ENCODE measurements at places on chromosomes 12 and 14.

DNA sequence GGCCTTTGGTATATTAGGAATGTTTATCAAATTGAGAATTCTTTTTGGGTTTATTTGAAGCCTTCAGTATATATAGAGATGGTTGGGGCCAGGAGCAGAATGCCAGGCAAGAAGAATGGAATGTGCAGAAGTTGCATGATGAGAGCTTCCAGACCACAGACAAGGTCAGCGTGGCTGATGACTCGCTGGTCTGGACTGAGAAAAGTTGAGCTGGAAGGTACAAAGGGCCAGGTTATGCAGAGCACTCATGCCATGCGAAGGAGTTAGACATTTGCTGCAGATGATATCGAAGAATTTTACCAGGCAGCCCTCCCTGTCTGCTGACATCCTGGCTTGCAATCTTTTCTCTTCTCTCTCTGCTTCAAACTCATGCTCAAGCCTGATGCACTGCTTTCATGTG is 196.2 kb upstream of the ARHGAP5 start:
- DNase-seq = no peak

DNA sequence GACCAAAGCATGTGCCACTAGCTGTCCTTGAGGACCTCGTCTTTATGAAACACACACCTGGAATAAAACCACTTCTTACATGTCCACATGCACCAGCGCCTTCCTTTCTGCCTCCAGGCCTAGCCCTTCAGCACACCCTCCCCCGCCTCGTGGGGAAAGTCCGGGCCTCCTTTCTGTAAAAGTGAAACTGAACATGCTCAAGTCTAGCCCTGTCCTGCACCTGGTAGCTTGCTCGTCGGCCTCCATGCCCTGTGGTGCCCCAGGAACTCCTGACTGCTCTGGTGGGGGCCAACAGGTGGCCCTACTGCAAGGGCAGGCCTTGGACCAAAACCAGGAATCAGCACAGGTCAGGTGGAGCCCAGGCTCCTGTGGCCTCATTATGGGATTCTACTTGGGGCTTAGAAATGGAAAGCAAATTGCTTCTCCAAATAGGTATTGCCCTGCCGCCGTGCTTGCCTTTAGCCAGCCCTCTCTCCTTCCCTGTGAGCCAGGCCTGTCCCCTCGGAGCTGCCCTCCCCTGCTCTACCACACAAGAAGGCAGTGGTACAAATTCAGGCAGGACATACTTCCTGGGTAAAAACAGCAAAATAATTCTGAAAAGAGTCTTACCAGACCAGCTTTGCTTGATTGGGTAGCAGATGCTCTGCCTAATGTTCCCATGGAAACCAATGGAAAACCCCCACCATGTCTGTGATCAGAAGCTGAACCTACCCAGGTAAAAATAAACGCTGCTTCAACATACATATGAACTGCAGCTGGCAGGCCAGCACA is 43.5 kb downstream of the ERH start:
- no peak for DNase-seq

DNA sequence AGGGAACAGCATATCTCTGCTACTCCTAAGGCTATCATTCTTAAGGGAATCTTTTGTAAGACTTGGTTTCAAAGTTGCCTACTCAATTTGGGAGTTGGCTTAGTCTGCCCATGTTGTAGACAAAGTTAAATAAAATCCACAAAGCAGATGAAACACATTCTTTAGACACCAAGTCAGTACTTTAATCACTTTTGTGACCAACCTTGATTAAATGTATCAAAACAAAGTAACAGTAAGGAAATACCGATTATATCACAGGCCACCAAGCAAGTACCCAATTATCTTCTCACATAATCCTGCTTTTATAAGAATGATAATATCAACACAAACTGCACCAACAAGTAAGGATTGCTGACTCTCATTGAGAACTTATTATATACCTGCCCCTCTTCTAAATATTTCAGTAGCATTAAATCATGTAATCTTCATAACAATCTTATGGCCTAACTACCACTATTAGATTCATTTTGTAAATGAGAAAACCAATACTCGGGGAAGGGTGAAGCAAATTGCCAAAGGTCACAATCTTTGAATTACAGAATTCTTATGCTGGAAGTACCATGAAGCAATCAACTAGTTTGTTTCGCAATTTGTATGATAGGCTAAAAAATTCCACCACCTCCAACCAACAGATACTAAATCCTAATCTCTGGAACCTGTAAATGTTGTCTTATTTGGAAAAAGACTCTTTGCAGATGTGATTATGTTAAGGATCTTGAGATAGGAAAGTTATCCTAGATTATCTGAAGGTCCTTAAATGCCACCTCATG is 12.6 kb upstream of the DIO2 start:
- no peak for DNase-seq

DNA sequence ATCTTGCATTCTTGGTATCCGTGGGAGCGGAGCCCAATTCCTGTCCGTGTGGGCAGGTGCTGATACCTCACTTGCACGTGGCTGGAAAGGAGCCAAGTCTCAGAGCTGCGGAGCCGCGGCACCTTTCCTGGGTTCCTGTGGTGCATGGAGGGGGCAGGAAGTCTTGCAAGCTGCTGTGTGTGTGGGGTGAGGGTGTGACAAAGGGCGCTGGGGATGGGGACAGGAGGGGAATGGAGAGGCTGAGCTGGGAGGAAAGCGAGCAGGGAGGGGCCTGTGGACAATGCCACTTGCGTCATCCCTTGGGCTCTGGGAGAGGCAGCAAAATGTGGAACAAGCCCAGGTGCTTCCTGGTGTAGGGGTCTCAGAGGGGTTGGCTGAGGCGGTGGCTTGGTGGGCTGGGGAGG is 86.7 kb downstream of the CALM1 start:
- no peak for DNase-seq

- no peak for DNase-seq
Observed at GRCh38 chr12:88342251-88342806, 200.2 kb downstream of the TMTC3 start.

- DNase-seq = no peak
Observed at GRCh38 chr12:113893221-113893620, 72.9 kb downstream of the RBM19 start.

DNA sequence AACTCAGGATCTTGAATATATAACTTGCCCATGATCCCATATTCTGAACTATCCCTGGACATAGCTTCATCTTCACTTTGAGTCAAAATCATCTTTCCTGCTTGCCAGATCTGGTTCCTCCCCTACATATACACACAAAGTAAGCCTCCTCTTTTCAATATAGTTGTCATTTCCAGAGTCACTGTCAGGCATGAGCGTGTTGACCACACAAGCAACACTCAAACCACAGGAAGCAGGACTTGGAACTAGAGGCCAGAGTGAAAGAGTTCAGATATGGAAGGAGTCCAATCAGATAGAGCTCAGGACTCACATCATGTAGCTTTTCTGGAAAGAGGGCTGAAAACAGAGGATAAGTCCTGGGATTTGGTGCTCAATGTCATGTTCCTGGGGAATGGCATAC is 1140.6 kb downstream of the BCL11B start:
- no peak for DNase-seq

DNA sequence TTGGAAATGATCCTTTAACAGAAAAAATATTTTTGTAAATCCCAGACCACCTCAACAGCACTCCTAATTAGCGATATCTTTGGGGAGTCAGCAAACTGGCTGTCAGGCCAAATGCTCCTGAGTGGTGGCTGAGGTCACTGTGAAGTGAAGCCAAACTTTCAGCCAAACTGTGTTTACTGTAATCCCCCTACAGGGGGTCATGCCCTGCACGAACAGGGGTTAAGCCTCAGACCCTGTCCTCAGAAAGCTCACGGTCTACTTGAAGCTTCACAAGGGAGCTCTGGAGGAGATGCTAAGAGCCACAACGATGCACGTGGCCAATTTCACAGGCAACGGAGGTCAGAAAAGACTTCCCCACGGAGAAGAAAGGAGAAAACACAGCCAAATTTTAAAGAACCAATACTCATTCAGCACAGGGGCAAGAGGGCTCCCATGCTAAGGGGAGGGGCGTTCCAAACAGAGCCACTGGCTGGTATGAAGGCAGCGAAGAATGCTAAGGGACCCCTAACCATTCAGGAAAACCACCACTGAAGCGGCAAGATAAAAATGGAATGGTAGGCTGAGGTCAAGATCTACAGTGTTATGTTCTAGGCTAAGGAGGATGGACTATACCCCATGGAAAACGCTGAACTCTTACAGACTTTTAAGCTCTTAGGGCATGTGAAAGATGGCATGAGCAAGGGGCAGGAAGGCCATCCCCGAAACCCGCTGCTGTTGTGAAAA is 105.4 kb downstream of the ITPR2 start:
- DNase-seq = no peak

GRCh38 chr14:77936138-77936639 is 136.3 kb downstream of the ADCK1 start:
- no peak for DNase-seq

GRCh38 chr14:81234278-81234677 is 13.5 kb upstream of the GTF2A1 start:
- no peak for DNase-seq

DNA sequence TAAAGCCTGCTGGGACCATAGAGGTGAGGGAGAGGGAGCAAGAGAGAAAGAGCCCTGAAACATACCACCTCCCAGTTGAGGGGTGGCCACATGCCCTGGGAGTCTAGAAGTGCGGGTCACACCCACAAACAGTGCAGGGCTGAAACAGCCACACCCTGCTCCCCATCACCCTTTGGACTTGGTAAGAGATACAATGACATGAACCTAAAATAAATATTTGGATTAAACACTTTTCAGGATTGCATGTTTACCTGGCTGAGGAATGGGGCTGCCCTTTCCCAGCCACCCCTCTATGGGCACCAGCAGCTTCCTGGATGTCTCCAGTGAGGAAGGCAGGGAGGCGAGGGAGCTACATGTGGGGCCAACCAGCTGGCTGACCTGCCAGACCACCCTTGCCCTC is 39.0 kb upstream of the TC2N start:
- DNase-seq = no peak

DNA sequence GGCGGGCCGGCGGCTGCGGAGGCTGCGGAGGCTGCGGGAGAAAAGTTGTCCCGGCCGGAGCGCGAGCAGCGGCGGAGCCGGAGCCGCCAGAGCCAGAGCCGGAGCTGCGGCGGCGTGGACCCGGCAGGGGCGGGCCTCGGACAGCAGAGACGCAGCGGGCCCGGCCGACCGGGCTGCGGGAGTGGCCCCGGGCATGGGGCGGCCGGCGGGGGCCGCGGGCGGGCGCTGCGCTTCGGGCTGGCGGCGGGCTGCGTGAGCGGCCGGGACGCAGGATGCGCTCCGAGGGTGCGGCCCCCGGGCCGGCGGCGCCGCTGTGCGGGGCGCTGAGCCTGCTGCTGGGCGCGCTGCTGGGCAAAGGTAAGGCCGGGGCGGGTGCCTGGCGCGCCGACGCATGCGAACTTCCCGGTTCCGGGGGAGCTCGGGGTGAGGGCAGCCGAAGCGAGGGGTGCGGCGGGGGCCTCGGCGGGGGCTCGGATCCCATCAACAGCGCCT is at the start of gene TMEM132C:
Gene TMEM132C (plus strand): TSS at position 40 of the 492 bp plus-strand sequence. CDS start 233 bp downstream, at position 273.
- DNase-seq = no peak

DNA sequence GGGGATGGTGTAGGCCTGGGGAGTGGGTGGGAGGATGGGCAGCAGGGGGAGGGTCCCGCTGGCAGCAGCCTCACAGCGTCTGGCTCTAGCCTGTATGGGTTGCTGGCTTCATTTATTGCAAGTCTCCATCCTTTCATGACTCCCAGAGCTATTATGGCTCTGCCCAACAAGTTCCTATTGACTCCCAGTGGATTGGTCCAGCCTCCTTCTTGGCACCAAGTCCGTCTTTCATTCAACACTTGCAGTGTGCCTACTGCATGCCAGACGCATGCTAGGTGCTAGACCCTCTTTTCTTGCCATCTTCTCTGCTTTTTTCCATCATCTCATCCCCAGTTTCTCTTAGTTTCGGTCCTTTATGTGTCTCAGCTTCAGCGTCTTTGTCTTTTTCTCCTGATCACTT is 1.1 kb downstream of the PSMB11 start:
- no peak for DNase-seq

DNA sequence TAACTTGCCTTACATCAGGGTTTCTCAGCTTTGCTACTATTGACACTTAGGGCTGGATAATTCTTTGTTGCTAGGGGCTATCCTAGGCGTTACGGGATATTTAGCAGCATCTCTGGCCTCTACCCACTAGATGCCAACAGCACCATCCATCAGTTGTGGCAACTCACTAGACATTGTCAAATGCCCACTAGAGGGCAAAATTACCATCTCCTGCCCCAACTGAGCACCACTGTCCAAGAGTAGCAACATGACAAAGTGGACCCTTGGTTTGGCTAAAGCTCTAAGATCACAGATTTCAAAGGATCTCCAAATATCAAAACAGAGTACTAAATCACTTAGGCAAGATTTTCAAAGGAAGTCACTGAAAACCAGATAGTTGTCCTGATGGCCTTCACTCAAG is 251.7 kb upstream of the TBX3 start:
- DNase-seq = no peak

DNA sequence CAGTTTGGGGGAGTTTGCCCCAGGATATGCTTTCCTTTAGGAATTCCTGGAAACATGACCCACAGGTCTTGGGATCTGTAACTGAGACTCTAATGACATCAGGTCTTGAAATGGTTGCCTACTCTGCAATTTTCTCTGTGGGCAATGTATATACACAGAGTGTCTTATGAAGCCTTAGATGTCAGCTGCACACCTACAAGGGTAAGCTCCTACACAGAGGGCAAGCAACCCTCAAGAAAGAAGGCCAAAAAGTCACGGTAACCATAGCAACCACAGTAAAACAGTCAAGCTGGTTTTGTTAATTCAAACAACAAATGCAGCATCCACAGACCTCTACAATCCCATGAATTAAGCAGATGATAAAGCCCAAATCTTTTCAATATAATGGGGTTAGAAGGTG is 293.0 kb downstream of the SSPN start:
- DNase-seq = no peak

- no peak for DNase-seq
Observed at GRCh38 chr12:86601550-86602308, 345.5 kb upstream of the MGAT4C start.

DNA sequence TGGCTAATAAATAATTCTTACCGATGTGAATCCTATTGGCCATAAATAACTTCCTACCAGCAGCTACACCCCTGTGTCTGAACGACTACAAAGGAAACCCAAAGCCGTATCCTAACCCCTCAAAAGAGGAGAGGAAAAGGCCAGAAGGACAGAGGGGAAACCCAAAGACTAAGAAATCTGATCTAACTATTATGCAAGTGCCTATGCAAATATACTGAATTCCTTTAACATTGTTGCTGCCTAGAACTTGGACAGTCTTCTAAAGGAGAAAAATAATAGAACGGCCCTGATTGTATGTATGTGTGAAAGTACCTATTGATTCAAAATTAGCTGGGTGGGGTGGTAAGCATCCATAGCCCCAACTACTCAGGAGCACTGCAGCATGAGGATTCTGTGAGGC is 997 bp downstream of the PLEKHG7 start:
- DNase-seq = no peak
